ENCODE measurements at places on chromosomes 2 and 18.
A peak's percentile ranks its signal among the peaks of the same experiment; 100 is the strongest.

GRCh38 chr2:59174536-59175243, 933.6 kb upstream of the FANCL start:
- H3K27ac ChIP-seq: no peak overlapping the region
- H3K4me1 ChIP-seq: no peaks in the 10 kb centered on the region
- H3K36me3 ChIP-seq: no peaks in the 10 kb centered on the region
- H3K4me3 ChIP-seq: no peak overlapping the region
- DNase-seq: no peak

DNA sequence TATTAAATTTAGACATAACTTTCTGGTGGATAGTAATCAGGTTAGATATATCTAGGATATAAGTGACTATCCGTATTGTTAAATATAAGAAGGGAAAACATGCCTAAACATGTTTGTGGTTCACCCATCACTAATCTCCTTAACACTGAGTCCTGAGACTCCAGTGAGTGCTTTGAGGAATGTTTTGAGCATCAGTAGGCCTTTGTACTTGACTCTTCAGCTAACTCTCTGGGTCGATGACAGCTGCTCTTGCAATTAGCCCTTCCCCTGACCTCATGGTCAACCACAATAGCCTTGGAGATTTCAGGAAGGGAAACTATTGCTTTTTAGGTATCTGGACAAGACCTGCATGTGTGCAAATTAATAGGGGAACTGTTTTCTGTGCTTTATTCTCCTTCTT, 716.8 kb downstream of the EPHA4 start:
- H3K4me3 ChIP-seq: no peak overlapping the region
- no peaks in the 10 kb centered on the region for H3K4me1 ChIP-seq
- H3K27me3 ChIP-seq: peaks cover 4% of the 10 kb centered on the region
- DNase-seq: no peak
- no peaks in the 10 kb centered on the region for H3K36me3 ChIP-seq

- no peaks in the 10 kb centered on the region for H3K27me3 ChIP-seq
- H3K36me3 ChIP-seq: no peaks in the 10 kb centered on the region
- DNase-seq: no peak
These were observed 288.1 kb upstream of the CELF4 start for GRCh38 chr18:37853706-37854105.

DNA sequence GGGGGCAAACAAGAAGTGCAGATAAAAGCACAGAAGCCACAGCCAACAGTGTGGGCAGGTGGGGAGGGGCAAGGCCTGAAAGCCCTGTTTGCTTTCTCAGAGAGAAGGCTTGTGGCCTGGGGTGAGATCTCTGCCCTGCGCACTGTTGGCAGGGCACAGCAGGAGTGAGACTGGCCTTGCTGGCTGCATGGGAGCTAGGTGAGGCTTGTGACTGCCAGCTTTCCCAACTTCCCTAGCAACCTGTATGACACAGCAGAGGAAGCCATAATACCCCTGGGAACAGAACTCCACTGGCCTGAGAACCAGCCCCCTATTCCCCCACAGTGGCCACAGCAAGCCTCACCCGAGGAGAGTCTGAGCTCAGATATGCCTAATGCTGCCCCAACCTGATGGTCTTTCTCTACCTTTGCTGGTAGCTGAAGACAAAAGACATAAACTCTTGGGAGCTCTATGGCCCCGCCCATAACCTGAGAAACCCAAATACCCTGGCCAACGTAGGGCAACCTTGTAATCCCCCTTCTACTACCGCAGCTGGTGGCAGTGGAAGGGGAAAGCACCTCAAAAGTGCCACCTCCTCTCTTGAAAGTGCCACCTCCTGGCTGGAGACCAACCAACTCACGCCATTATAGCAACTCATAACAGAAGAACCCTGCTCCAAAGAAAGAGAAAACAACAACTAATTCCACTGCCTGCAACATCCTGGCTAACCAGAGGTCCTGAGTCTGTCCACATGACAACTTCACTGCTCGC, 44.4 kb downstream of the LCT start:
- peaks cover 25% of the 10 kb centered on the region for H3K4me1 ChIP-seq
- peak; percentile 58 for DNase-seq
- no peak overlapping the region for H3K4me3 ChIP-seq
- no peaks in the 10 kb centered on the region for H3K36me3 ChIP-seq
- H3K27me3 ChIP-seq: no peaks in the 10 kb centered on the region

DNA sequence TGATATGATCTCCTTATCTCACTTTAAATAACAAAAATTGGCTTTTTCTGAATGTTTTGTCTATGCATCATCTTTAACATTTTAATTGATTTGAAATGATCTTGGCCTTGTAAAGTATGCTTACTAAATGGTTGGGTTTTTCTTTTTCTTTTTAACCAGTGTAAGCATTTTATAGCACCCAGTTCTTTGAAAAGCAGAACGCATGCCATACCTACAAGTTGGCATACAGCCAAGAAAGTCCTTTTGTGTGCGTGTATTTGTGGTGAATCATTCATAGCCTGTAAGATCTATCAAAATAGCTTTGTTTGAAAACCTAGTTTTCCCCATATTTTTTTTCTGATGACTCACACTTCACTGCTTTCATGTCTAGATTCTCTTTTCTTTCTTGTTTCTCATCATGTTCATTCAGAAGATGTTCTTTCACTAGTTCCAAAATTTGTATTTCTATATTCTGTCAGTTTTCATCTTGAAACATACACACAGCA, 4.1 kb upstream of the VRK2 start:
- peaks cover 32% of the 10 kb centered on the region for H3K4me1 ChIP-seq
- DNase-seq: peak; percentile 40
- peak overlapping the region; percentile 21 for H3K27ac ChIP-seq
- H3K36me3 ChIP-seq: peaks cover 10% of the 10 kb centered on the region
- no peaks in the 10 kb centered on the region for H3K27me3 ChIP-seq
- H3K4me3 ChIP-seq: no peak overlapping the region

GRCh38 chr18:31426021-31426420, 21.5 kb upstream of the DSG3 start:
- no peaks in the 10 kb centered on the region for H3K4me1 ChIP-seq
- no peak for DNase-seq
- H3K4me3 ChIP-seq: no peak overlapping the region
- no peaks in the 10 kb centered on the region for H3K27me3 ChIP-seq

- H3K27me3 ChIP-seq: no peaks in the 10 kb centered on the region
- no peak for DNase-seq
- H3K36me3 ChIP-seq: peaks cover 5% of the 10 kb centered on the region
- H3K4me1 ChIP-seq: no peaks in the 10 kb centered on the region
- H3K4me3 ChIP-seq: no peak overlapping the region
These were observed 28.2 kb downstream of the HS1BP3 start for GRCh38 chr2:20622731-20623130.

Data from activated CD4-positive, alpha-beta T cell treated with anti-CD3 and anti-CD28 coated beads for 36 hours (primary cell).